ENCODE measurements at places on chromosomes 5 and 9.

GRCh38 chr9:136310273-136311030 is 6.6 kb upstream of the CCDC187 start:
- peak; percentile 83 for DNase-seq

DNA sequence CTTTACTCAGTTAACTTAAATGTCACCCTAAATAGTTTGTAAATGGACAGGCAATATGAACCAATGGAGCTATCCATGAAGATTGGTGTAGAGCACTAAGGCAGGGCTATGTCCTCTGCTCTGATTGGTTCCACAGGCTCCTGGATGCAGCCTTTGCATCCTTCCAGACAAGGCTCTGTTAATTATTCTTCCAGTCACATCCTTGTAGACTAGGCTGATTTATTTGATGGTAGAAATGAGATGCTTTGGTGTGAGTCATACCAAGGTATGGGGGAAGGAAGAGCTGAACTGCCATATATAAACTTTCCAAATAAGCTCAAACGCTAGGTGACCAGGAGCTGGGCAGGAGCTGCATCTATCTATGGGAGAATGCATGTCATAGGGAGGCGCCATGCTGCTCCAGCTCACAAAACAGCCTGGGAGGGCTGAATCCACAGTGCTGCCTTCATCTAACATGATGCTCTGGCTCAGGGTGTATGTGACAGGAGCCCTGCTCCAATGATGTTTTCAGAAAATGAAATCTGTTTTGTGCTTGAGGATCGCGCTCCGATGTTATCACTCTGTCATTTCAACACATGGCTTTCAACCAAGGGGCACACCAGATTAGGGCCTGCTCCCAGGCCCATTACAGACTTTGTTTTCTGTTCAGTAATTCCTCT is 818.0 kb upstream of the ZNF608 start:
- DNase-seq: no peak

DNA sequence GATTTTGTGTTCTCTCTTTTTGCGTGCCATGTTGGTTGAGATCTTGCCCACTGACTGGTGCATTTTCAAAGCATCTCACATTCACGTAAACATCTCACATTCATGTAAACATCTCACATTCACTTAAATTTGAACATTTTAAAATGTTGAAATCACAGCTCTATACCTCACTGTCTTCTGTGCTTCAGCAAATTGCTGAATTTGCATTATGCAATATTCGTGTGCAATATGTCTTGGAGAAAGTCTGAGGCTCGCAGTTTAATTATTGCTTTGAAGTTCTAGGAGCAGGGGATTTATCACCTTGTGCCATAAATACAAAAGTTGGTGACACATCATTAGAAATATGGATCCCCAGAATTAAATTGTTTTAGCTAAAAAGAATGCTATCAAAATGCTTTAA is 42.6 kb downstream of the TNFSF15 start:
- DNase-seq: no peak

- no peak for DNase-seq
Observed at GRCh38 chr9:16521868-16522411, 348.5 kb downstream of the BNC2 start.

DNA sequence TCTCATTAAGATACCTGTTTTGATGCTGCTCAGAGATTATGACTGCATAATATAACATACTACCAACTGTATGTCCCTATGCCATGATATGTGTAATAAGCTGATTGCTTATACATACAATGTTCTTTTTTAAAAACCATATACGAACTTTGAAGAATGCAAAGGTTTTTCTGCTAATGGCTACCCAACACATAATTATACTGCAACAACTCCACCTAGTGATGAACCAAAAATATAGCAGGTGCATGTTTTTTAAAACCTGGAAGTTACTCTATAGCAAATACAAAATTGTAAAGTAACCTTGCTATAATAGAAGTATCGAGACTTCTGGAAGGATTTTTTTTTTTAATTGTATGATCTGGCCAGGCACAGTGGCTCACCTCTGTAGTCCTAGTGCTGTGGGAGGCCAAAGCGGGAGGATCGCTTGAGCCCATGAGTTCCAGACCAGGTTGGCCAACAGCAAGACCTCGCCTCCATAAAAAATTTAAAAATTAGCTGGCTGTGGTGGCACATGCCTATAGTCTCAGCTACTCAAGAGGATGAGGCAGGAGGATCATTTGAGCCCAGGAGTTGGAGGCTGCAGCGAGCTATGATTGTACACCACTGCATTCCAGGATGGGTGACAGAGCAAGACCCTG is 49.1 kb downstream of the HOMER1 start:
- no peak for DNase-seq

DNA sequence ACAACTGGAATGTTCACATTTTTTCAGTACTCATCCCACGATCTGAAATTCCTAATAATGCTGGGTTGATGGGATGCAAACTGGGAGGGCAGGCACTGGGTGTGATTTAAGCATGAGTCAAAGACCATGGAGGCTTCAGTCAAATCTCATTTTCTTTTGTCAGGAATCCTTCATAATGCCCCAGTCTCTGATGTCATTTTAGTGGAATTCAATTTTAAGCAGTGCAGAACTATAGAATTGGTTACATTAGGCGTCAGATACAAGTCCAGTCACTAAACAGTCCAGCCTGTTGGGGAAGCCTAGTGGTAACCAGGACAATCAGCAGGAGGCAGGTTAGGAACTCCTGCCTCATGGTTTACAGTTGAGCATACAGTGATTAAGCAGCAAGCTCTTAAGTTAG is 41.0 kb upstream of the TMEM215 start:
- no peak for DNase-seq

DNA sequence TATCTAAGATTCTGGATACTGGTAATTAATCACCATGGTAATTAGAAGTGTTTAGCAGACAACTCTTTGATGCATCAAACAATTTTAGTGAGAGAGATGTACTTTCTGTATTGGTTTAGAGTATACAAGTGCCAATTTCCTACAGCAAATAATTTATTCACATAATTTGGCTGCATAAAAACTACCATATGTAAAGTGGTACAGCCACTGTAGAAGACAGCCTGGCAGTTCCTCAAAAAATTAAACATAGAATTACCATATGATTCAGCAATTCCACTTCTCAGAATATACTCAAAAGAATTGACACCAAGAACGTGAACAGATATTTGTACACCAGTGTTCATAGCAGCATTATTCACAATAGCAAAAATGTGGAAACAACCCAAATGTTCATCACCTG is 36.2 kb downstream of the PHAX start:
- no peak for DNase-seq

- DNase-seq: no peak
Observed at GRCh38 chr5:177311392-177311722, 341 bp downstream of the MXD3 start.

- no peak for DNase-seq
Observed at GRCh38 chr5:143196601-143197259, 206.8 kb downstream of the NR3C1 start.

DNA sequence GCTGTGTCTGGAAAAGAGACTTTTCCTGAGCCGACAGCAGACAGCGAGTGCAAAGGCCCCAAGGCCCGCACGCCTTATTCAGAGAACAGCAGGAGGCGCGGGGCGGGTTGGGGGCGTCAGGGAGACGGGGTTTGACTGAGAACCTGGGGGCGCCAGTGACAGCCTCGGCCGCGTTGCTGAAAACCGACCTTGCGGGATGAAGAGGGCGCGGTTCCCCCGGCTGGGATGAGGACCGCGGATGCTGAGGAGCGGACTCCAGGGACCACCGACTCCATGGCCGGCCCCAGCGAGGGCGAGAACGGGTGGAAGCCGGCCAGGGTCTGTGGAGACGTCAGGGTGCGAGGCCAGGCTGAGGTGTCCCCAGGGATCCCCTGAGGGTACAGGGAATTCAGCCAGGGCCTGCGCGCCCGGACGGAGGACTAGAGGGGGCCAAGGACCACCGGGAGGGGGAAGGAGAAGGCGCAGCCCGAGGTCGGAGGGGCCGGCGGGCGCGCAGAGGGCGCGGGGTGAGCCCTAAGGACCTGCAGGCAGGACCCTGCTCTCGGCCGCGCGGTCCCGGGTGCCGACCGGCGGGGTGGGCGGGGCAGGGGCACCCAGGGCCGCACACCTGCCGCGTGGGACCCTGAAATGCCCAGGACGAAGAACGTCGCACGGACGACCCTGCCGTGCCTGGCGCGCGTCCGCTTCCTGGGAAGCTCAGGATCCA is 837 bp upstream of the AHRR start:
- no peak for DNase-seq

- DNase-seq: peak; percentile 60
Observed at GRCh38 chr9:116572095-116572748, 114.9 kb upstream of the TRIM32 start.

DNA sequence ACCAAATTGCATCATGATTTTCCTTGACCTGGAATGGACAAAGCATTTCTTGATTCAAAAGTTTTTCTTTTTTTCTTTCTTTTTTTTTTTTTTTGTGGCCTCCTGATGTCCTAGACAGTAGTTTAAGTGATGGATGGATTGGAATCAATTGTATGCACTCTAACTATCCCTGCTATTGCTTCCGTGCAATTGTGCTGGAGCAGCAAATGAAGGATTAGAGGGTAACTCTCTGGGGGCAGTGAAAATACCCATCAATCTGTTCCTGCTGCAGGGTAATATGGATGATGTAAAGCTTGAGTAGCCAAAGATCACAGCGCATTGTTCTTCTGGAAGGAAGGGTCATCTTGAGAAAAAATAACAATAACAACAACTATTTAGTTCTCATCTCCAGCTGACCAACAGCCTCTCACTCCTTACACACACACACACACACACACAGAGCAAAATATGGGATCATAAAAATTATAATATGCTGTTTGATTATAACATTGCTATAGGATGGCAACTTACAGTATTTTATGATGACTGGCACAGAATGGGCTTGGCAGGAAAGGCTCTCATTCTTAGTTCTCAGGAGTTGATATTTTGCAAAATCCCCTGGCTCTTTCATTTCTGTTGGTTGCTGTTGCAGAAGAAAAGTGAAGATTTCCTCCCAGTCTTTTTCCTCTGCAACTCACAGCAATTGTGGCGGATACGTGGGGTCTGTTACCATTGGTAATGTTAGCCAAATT is 160.9 kb upstream of the DMAC1 start:
- DNase-seq: no peak

GRCh38 chr5:134444941-134445471 is 33.3 kb upstream of the CDKN2AIPNL start:
- no peak for DNase-seq

- DNase-seq: no peak
Observed at GRCh38 chr5:5146530-5147160, 6.5 kb downstream of the ADAMTS16 start.

DNA sequence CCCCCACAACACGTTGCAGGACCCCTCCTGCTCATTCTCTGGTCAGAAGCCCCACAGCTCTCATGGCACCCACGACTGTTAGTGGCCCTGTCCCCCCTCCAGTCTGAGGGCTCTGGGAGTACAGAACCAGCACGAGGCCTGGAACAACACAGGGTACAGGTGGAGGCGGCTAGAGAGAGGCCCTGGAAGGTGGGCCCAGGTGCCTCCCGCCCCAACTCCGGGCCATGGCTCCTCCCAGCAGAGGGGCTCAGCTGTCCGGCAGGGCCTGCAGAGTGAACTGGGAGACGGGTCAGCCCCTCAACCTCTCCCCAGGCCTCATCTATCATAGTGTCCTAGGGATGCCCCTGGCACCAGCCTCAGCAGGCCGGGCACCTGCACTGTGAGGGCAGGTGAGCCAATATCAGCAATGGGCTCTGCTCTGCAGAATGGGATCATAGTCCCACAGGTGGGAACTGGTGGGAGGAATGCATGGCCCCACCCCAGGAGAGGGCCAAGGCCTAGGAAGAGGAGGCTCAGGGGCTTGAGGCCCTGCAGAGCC is 58.6 kb downstream of the BARX1 start:
- no peak for DNase-seq

DNA sequence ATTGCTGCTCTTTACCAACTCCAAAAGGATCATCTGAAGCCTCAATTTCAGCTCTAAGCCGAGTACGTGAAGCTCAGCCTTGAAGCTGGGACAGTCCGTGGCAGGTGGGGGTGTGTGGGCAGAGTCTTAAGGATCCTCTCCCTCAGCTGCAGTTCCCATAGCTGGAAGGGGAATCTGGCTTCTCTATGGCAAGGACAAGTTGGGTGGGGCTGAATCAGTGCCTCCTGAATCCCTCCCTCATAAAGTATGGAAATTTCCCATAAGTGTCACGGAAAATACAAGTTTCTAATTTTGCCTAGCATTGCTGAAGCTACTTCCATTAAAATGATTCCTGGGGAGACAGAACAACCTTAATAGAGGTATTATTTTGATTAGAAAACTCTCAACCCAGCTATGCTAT is 47.9 kb upstream of the SMIM32 start:
- DNase-seq: no peak

DNA sequence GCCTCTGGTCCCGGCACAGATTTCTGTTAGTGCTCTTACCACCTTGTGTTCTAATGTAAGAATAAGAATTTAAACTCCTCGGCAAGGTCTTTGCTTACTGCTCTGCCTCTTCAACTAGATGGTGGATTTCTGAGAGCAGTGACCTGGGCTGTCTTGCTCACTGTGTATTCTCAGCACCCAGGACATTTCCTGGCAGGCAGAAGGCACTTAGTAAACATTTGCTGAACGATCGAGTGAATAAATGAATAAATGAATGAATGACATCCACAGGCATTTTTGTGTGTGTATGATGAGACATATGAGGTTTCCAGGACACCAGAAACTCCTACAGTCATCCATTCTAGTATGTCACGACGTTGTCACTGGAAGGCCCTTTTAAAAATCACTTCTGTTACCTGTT is 143.2 kb downstream of the BOD1 start:
- no peak for DNase-seq

- DNase-seq: no peak
Observed at GRCh38 chr5:137510671-137511070, 11.5 kb upstream of the SPOCK1 start.

GRCh38 chr9:88991066-88992034 is at the start of gene S1PR3:
Gene S1PR3, plus strand, starts transcription at chr9:88991468. Its CDS starts 9,733 bp downstream, at chr9:89001201.
- no peak for DNase-seq

GRCh38 chr5:136679233-136679632 is 313.9 kb upstream of the TRPC7 start:
- no peak for DNase-seq

- DNase-seq: peak; percentile 81
Observed at GRCh38 chr9:21993893-21994555, at the start of gene CDKN2A. Gene CDKN2A, minus strand, starts transcription at chr9:21994392.

GRCh38 chr5:111997711-111998110 is 240.7 kb upstream of the NREP start:
- no peak for DNase-seq
